T-helper 2 cell treated with Interferon-gamma antibody and Interleukin-4, amounts not matched to agents 5 μg/mL and 100 μg/mL, for 36 hours (primary cell): ENCODE measurements at places on chromosomes 6 and 20.

GRCh38 chr6:145893586-145893985 is 70.6 kb downstream of the SHPRH start:
- DNase-seq, result no peak

- no peak for DNase-seq
These were observed 167.2 kb upstream of the THEMIS start for GRCh38 chr6:128068119-128068479.

GRCh38 chr20:2005831-2006426 is 12.1 kb upstream of the PDYN start:
- DNase-seq, result peak; percentile 39

GRCh38 chr6:43009124-43009523 is 4.6 kb downstream of the MEA1 start:
- no peak for DNase-seq

DNA sequence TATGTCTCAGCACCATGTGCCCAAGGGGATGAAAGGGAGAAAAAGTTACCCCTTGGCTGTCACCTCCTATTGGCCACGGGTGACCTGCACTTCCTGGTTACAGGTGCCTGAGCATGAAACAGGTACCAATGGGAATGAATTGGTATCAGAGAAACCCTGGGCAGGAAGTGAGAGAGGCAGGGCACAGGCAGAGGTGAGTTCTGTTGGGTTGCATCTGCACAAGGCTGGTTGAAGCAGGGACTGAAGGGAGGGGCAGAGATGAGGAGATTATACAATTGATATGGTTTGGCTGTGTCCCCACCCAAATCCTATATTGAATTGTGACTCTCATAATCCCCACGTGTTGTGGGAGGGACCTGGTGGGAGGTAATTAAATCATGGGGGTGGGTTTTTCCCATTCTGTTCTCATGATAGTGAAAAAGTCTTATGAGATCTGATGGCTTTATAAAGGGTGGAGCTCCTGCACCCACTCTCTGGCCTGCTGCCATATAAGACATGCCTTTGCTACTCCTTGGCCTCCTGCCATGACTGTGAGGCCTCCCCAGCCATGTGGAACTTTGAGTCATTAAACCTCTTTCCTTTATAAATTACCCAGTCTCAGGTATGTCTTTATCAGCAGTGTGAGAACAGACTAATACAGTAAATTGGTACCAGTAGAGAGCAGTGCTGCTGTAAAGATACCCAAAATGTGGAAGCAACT is 291.8 kb downstream of the LRFN2 start:
- no peak for DNase-seq

DNA sequence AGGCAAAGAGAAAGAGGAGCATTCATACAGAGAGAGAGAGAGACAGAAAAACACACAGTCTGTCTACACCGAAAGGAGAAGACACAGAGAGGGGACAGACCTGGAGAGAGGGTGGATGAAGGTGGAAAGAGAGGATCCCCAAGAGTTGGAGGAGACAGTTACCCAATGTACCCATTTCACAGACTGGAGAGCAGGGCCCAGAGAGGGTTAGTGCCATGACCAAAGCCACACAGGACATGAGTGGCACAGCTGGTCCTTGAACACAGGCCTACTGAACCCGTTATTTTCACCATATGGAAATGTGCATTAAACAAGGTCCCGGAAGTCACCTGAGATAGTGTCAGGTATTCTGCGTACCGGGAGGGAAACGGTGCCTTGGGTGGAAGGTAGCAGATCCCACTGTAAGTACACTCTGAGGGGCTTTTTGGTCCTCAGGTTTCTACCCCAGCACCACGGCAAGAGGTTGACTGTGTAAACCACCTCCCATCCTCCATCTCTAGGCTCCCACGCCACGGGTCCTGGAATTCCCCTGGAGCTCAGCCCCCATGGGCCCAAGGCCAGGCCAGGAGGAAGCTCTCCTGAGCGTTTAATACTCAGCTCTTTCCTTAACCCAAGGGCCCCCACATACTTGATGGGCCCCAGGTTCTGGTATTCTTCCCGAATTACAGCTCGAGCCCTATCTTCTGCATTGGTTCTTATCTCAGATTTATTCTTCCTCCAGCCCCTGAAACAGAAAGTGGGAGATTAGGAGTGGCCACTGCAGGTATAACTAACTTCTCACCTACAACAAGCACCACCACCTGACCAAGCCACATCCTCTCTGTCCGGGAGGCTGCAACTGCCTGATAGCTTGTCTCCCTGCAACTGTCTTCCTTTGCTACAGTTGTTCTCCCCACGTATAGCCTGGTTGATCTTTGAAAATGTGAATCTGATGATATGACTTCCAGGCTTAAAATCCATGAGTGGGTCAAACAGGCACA is 38.4 kb upstream of the OCSTAMP start:
- DNase-seq, result no peak

- no peak for DNase-seq
These were observed 19.3 kb downstream of the PLCB1 start for GRCh38 chr20:8151372-8151771.

- no peak for DNase-seq
These were observed 349.2 kb upstream of the HSF2 start for GRCh38 chr6:122050242-122050755.

DNA sequence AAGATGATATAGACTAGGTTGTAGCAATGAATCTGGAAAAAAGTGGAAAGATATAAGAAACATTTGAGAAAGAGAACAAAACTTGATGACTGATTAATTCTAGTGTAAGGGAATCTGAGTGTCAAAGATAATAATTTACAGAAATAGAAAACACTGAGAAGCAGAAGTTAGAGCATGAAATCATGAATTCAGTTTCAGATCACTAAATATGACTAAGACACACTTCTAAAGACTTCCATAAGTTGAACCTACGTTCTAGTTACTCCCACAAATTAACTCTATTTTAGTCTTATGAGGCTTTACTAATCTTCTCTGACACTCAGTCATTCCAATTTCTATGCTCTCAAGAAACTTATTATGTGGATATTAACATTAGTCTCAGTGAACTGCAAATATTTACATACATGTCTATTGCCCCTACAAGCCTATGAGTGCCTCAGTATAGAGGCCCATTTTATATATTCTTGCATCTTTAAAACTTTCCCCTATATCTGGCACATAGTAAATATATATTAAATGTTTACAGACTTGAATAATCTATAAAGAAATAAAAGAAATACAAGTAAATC is 30.4 kb downstream of the IBTK start:
- DNase-seq, result no peak

- DNase-seq, result no peak
These were observed 10.1 kb upstream of the NHSL1 start for GRCh38 chr6:138509371-138509770.

DNA sequence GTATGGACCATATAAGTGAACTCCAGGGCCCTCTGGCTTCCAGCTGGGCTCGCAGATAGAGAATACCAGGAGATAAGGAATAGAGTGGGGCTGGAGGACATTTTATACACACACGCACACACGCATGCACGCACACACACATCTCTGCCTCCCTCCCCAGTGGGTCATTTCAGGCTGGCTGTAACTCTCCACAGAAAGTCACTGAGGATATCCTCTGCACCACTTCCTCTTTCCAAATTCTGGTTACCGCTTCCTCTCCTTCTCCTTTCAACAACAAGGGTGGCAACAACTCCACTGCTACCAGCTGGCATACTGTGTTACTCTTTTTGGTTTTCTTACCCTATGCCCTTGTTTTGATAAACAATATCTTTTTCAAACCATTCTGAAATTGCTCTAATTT is 280.2 kb downstream of the COL12A1 start:
- no peak for DNase-seq

DNA sequence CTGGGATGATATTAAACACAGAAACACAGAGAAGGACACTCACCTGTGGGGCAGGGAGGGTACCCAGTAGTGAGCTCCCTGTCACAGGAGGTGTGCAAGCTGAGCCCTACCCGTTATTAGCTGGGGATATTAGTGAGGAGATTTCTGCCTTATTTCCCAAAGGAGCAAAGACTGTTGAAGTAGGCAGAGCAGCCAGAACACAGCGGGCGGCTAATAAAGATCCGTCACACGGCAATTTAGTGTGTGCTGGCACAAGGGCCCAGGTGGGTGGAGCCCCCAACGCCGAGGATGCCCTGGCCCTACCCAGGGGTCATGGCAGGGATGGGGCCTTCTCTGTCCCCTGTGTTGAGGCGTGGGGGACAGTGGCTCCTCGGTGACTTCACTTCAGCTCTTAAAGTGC is 8.3 kb downstream of the VSTM2L start:
- no peak for DNase-seq

GRCh38 chr20:16061351-16061750 is 511.9 kb downstream of the KIF16B start:
- no peak for DNase-seq

GRCh38 chr6:57261926-57262325 is 39.8 kb upstream of the RAB23 start:
- DNase-seq, result no peak

- DNase-seq, result no peak
These were observed 23.4 kb downstream of the IL22RA2 start for GRCh38 chr6:137150072-137150471.

DNA sequence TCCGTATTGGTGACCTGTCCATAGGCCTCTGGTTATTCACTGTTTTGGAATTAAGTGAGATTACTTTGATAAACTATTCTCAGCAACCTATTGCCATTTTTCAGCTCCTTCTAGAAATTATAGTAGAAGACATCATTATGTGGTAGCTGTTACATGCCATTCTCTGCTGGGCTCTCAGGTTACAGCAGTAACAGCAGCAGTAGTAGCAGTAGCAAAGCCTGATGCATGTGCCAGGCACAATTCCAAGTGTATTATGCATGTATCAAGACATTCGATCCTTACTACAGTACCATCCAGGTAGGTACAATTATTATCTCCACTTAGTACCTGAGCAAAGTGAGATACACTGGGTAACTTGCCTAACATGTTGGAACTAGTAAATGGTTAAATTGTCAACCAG is 74.3 kb downstream of the RPS12 start:
- no peak for DNase-seq

GRCh38 chr6:45997875-45998506 is 17.7 kb downstream of the CLIC5 start:
- no peak for DNase-seq

- DNase-seq, result no peak
These were observed 763 bp downstream of the BHLHE23 start for GRCh38 chr20:63005862-63006539.

DNA sequence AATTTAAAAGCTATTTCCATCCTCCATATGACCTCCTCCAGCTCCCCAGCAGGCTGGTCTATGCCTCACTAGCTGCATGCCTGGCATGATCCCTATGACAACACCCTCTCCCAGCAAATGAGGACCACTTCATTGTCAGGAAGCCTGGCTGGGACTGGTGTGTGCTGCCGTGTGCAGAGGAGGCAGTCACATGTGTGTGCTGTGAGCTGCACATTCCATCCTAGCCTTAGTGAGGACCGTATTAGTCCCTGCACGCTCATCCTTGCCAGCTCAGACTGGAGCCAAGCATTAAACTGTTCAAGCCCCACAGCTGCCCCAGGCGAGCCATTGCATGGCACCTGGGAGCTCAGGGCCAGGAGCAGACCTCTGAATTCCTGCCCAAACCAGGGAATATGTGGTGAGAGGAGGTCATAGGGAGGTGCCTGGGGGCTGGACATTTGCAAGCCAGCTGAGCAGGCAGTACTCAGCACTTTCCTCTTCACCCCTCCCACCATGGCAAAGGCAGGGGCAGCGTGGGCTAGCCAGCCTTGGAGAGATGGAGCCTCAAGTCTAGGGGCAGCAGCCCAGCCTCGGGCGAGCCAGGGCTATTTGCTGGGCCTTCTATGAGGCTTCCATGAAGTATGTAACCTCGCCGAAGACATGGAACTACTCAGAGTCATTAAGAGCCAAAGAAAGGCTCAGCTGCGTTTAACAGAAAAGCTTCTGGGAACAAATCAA is 8.7 kb upstream of the CCN5 start:
- DNase-seq, result no peak

DNA sequence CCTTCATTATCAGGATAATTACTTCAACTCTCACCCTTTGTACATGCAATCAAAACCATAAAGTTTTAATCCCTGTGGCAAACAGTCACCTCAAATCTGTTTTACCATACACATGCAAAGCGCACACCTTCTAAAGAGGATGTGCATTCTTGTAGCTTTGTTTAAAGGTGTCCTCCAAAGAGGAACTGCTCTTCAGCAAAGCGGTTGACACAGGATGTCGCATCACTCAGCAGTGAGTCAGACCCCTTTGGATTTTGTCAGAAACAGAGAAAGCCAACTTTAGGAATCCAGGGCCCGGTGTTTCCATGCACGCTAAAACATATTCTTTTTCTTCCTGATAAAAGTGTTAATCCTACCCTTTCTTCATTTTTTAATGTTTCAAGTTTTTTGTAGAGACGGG is 268.3 kb upstream of the ARID1B start:
- DNase-seq, result no peak

- DNase-seq, result no peak
These were observed 36.7 kb downstream of the USP45 start for GRCh38 chr6:99478483-99478882.

DNA sequence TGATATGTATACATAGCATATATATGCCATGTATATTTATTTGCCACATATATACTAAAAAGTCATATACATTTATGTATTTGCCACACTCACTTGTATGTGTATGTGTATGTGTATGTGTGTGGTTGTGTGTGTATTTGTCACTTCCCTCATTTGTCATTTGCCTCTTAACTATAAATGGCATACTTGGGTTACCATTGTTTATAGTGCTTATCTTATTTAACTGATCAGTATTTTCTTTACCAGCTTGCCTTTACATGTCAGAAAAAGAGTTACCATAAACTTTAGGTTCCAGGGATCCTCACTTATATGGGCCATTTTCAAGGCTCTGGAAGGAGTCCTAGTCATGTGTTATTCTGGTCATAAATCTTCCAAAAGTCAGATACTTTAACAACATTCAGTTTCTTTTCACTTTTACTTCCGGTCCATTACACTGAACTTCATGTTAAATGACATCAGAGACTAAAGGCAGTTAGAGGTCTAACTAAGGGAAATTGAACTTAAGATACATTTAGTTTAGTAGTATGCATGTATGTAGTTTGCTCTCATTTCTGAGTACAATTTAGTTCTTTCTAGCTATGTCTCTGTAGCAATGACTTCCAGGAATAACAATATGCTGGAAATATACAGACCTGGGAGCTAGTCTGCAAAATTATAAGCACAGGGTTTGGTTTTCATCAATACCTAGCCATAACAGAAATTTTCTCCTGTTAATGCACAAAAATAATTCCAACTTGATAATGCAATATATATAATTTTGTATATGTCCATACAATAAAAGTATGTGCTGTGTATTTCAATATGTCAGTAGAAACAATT is 33.7 kb upstream of the HIVEP1 start:
- no peak for DNase-seq

- no peak for DNase-seq
These were observed 349.0 kb downstream of the PRL start for GRCh38 chr6:21947731-21948386.

- DNase-seq, result no peak
These were observed 129.3 kb downstream of the KLHL32 start for GRCh38 chr6:97053643-97054411.
